ENCODE measurements at places on chromosomes 3 and 15. TPM values are rescaled to one million over a fixed set of nuclear protein-coding genes. Genes with fewer than 3 reads are reported as not detected.

Gene CHRFAM7A
- total RNA-seq: 1.2 TPM

Gene SLC24A5
- total RNA-seq: not detected

Gene DMXL2
- total RNA-seq: 8.4 TPM

Gene PDE12
- total RNA-seq: 9.5 TPM

Gene ADAMTS9
- total RNA-seq: 14.0 TPM

Gene FOXB1
- not detected for total RNA-seq

Gene RAD51
- total RNA-seq: 1.3 TPM

Gene FEZF2
- not detected for total RNA-seq

Gene CMTM7
- total RNA-seq: 8.6 TPM

Gene DUOX2
- 0.79 TPM for total RNA-seq

Gene MIX23
- 15.2 TPM for total RNA-seq

Gene CCR3
- total RNA-seq: not detected

Gene GLDN
- not detected for total RNA-seq

Gene HRH1
- 0.26 TPM for total RNA-seq

Gene GJD2
- 2.8 TPM for total RNA-seq

Gene CIDEC
- total RNA-seq: not detected

Gene ELL3
- 1.4 TPM for total RNA-seq

Gene CCDC50
- 27.1 TPM for total RNA-seq

Gene MNS1
- 1.1 TPM for total RNA-seq

Gene CKMT1B
- 1.8 TPM for total RNA-seq

Gene PYGO1
- total RNA-seq: 2.2 TPM

Gene MYO1E
- total RNA-seq: 27.0 TPM

Gene HLTF
- 14.1 TPM for total RNA-seq

Gene ATP11B
- 29.3 TPM for total RNA-seq

Gene CTXND1
- 0.44 TPM for total RNA-seq

Gene SI
- total RNA-seq: not detected

Gene ACP3
- 1.9 TPM for total RNA-seq

Gene INSYN1
- 1.4 TPM for total RNA-seq

Measured in pancreas (tissue), 10 donors.